ENCODE measurements at places on chromosomes 3 and 15. TPM values are rescaled to one million over a fixed set of nuclear protein-coding genes. Genes with fewer than 3 reads are reported as not detected.

- no peak for DNase-seq
Observed at GRCh38 chr3:176078906-176079305, 1118.4 kb downstream of the TBL1XR1 start.

DNA sequence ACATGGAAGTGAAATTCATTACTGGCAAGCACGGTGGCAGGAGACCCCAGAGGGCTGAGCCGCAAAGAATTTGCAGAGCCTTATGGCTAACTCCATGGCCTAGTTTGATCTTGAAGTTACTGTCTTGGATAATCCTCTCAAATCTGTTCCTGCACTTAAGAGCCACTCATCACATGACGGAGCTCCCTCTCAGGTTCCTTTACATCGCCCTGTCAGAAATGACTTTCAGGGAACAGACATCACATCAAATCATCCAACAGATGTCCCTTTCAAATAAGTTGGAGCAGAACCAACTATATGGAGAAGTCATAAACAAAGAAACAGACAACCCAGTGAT, 328.8 kb upstream of the THBS1 start:
- no peak for DNase-seq

- DNase-seq = no peak
Observed at GRCh38 chr3:31157893-31158620, 263.6 kb upstream of the GADL1 start.

- DNase-seq = no peak
Observed at GRCh38 chr15:29638781-29639180, 183.5 kb downstream of the TJP1 start.

DNA sequence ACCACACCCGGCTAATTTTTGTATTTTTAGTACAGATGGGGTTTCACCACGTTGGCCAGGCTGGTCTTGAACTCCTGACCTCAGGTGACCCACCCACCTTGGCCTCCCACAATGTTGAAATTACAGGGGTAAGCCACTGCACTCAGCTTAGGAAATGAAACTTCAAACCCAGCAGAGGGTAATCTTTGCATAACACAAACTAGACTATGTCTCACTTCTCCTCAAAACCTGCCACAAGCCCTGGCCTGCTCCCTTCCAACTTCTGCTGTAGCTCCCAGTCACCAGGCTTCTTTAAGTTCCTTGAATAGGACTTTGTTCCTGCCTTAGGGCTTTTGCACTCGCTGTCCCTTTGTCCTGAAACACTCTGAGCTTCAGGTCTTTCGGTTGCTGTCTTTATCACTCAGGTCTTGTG, 39.2 kb upstream of the SEMA4B start:
- no peak for DNase-seq

GRCh38 chr3:64932666-64933342, 245.0 kb upstream of the ADAMTS9 start:
- no peak for DNase-seq

- DNase-seq = no peak
Observed at GRCh38 chr3:42652611-42653302, 740 bp upstream of the ZBTB47 start.

DNA sequence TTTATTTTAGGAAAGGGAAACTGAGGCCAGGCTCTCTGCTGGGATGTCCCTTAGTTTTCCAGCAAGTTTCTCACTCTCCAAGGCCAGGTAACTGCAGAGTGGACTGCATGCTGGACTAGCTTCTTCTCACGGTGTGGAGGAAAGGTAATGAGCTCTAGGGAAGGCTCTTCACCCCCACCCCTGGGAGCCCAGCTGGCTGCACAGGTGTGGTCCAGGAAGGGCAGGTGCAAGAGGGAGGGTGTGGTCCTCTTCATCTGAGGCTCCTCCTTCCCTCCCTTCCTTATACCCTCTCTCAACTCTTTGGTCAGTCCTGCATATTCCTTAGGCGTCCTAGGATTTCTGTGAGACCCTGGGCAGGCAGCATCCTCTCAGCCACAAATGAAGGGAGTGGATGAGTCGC, 33.9 kb downstream of the RNU5B-1 start:
- DNase-seq = no peak

Gene PSMD2
- polyA plus RNA-seq = 214 TPM

GRCh38 chr3:7504886-7505775, 644.2 kb downstream of the GRM7 start:
- DNase-seq = no peak

DNA sequence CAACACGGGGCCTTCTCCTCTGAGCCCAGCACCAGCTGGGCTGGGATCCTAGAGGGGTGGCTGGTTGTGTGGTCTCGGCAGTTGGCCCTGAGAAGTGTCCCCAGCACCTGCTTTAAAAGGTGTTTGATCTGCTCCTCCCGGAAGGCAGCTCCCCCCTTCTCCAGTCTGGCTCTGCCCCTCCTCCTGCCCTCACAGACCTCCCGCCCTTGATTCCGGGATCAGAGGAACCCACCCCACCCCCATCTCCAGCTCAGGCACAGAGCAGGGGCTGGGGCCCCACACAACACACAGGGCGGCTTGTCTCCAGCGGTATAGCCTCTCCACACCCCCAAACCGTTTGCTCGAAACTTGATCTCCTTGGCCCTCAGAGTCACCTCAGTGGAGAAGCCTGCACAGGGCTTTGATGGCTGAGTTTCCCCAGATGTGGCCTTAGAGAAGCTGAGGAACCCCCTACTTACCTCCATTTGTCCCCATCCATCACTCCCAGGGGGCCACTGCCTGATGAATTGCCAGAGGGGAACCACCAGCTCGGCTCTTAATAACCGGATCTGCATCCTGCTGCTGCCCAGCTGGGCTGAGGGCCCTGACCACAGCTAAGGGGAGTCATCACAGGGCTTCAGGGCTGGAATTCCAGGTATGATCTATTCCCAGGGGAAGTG, 6.4 kb upstream of the STRA6 start:
- DNase-seq = no peak

Gene SLC28A2
- 0.42 TPM for polyA plus RNA-seq

Gene SCAMP2
- polyA plus RNA-seq = 68.4 TPM

Gene ZNF774
- 3.5 TPM for polyA plus RNA-seq

DNA sequence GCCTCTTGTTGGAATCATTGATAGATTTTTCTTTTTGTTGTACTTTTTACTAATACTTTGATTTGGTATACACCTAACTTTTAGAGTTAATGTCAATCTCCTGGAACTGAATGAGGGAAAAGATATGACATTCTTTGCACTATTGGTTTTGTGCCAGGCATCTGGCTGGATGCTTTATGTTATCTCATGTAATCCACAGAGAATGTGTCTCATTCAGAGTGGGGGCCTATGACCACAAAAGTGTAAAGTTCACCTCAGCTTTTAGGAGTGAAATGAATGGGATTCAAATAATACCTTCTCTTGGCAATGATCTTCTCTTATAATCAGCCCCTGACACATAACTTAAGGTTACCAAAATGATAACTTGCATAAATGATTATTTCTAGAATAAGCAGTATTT, 329.1 kb upstream of the ROPN1 start:
- no peak for DNase-seq

Gene HGD
- 83.1 TPM for polyA plus RNA-seq

Gene SMCO1
- polyA plus RNA-seq = not detected

DNA sequence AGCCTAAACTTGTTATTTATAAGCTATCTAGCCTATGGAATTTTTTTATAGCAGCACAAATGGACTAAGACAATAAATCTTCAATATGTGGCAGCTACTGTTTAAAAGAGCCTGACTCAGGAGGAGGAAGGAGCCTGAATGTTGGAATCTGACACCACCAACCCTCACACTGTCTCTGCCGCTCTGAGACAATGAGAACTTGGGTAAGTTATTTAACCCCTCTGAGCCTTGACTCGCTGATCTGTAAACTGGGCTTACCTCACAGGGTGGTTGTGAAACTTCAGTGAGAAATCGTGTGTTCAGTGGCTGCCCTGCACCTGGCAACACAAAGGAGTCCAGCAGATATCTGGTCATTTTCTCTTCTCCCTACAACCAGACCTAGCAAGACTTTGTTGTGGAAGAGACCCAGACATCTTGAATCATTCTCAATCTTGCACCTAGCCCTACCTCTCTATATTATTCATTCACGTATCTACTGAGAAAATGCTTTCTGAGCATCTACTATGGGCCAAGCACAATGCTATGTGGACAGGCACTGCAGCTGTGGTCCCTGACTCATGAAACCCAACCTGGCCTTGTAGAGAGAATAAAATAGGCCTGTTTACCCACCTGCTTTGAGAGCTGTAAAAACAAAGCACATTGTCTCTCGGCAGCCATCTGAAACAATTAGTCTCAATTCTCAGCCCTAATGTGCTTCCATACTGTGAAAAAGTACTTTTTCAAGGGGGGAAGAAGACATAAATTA, 81.9 kb upstream of the SLC25A36 start:
- DNase-seq = no peak

DNA sequence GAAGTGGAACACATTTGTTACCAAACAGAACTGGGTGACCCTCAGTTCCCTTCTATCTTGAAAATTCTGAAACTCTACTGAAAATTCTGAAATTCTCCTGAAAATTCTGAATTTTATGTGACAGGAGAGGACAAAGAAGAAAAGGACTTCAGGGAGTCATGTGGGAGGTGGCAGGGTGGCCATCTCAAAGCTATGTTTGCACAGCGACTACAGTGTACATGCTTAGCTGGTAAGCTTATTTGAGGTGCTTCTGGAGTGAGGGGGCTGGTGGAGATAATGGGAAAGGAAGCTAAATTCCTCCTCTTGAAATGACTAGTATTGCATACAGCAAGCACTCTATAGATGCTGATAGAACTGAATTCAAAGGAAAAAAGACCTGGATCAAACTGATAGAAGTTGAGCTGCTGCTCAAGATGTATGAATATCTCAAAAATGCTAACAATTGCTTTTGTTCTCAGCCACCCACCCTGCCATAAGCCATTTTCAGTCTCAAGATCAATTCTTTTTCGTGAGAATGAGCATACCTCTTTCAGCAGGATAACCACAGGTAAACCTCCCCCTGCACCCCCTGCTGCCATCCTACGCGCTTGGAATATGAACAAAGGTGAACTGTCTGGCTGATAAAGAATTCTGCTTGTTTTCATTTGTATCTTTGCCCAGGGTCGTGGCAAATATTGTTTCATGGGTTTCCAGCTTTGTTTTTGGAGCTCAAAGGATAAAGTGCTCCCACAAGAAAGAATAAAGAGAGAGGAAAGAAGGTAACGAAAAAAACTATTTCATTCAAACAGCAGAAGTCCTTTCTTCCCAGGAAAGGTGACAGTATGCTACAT, 16.6 kb upstream of the ARHGEF3 start:
- no peak for DNase-seq

DNA sequence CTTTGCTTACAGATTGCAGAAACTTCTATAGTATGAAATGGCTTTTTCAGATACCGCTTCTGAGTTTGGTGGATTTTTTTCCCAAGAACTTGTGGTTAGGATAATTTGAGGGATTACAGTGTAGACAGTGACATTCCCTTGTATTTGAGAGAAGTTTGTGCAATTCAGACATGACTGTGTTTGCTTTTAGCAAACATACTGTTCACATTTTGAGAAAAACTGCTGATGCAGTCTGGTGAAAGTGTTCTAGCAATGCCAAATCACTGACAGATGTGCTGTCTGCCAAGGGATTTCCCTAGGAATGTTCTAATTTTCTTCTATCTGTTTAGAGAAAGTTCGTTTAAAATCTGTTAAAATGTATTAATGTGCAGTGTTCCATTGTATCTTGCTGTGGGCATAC, 652.6 kb downstream of the FHIT start:
- DNase-seq = no peak

DNA sequence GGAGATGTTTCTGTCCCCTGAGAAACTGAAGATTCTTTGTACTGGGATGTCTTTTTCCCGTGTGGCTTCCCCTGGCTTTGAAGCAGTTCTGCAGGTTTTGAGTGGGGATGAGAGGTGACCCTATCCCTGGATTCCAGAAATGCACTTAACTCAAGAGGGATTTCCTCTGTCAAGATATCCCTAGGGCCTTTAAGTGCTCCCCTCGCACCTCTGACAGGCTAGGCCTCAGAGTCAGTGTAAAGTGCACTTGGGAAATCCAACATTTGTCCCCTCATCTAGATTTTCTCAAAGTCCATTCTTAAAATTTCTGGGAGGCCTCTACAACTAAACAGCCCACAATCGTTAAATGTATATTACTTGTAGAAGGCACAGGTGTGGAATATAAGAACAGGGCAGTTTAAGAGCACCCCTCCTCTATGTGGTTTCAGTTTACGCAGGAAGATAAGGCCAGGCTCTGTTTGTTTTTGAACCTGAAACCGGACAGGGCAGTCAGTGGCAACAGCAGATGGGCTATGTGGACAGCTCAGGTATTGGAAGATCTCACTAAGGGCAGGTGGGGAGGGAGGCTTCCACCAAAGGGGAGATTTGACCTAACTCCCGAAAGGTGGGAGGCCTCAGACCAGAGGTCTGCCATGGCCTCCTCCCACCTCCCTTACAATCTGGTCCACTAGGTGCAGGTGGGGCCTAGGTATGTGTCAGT, 4.8 kb downstream of the C3orf52 start:
- no peak for DNase-seq

Gene IMPG2
- polyA plus RNA-seq = 0.69 TPM

Gene CDHR4
- polyA plus RNA-seq = not detected

- DNase-seq = no peak
Observed at GRCh38 chr15:74540161-74540760, 759 bp upstream of the ARID3B start.

Gene FBN1
- 70.2 TPM for polyA plus RNA-seq

GRCh38 chr3:156030723-156031122, 89.7 kb upstream of the KCNAB1 start:
- DNase-seq = no peak

DNA sequence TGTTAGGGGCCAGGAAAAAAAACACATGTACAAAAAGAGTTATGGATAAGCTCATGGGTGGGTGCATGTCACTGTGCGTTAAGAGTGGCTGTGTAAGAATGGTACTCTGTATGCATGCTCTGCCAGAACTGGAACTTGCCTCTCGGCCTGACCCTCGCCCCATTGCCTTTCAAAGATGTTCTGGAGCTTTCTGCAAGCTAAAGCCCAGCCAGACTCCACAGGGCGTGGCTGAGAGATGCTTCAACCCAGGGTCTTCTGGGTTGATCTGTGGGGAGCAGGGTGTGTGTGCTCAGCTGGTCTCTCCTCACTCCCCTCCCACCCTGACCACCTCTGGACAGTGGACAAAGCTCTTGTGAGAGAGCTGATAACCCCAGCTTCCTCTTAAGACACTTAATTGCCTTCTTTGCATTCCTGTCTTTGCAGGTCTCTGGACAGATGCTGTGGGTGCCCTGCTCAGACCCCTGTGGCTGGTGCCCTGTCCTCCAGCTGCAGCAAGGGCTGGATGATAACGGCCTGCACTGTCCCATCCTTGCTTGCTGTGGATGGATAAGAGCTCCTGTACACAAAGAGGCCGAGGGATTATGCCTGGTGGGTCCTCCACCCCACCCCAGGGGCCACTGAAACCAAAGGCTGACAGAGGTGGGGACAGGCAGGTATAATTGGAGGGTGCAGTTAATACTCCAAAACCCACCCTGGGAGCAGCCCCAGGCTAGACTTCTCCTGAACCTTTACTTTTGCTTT, 28.7 kb downstream of the ALDH1L1 start:
- no peak for DNase-seq

Gene RTP3
- not detected for polyA plus RNA-seq

Gene PDZRN3
- 39.1 TPM for polyA plus RNA-seq

Gene SLC9C1
- 1.2 TPM for polyA plus RNA-seq

DNA sequence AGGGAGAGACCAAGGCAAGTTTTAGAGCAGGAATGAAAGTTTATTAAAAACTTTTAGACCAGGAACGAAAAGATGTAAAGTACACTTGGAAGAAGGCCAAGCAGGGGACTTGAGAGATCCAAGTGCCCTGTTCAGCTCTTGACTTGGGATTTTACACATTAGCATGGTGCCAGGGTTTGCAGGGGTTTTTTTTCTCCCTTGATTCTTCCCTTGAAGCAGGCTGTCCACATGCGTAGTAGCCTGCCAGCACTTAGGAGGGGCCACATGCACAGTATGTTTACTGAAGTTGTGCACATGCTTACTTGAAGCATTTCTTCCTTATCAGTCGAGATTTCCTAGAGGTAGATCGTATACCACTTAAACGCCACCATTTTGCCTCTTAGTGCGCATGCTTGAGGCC, 277.5 kb upstream of the AGTR1 start:
- DNase-seq = no peak
